Activated naive CD4-positive, alpha-beta T cell treated with anti-CD3 and anti-CD28 coated beads, Interleukin-2, amount 50 U/mL, for 72 hours (primary cell): ENCODE measurements at places on chromosomes 16 and 17. TPM values are rescaled to one million over a fixed set of nuclear protein-coding genes. Genes with fewer than 3 reads are reported as not detected.

DNA sequence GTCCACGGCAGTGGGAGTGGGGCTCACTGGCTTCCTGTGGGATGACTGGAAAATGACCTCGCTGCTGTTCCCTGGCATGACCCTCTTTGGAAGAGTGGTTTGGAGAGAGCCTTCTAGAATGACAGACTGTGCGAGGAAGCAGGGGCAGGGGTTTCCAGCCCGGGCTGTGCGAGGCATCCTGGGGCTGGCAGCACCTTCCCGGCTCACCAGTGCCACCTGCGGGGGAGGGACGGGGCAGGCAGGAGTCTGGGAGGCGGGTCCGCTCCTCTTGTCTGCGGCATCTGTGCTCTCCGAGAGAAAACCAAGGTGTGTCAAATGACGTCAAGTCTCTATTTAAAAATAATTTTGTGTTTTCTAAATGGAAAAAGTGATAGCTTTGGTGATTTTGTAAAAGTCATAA, 7.8 kb upstream of the RNF213 start:
- DNase-seq: peak; percentile 82

- no peak for DNase-seq
These were observed 609.4 kb upstream of the SOX9 start for GRCh38 chr17:71511266-71511995.

NFATC3 gene
- 64.2 TPM for total RNA-seq

CCL3 gene
- total RNA-seq: 34.3 TPM

SPATA32 gene
- total RNA-seq: 0.37 TPM

DNA sequence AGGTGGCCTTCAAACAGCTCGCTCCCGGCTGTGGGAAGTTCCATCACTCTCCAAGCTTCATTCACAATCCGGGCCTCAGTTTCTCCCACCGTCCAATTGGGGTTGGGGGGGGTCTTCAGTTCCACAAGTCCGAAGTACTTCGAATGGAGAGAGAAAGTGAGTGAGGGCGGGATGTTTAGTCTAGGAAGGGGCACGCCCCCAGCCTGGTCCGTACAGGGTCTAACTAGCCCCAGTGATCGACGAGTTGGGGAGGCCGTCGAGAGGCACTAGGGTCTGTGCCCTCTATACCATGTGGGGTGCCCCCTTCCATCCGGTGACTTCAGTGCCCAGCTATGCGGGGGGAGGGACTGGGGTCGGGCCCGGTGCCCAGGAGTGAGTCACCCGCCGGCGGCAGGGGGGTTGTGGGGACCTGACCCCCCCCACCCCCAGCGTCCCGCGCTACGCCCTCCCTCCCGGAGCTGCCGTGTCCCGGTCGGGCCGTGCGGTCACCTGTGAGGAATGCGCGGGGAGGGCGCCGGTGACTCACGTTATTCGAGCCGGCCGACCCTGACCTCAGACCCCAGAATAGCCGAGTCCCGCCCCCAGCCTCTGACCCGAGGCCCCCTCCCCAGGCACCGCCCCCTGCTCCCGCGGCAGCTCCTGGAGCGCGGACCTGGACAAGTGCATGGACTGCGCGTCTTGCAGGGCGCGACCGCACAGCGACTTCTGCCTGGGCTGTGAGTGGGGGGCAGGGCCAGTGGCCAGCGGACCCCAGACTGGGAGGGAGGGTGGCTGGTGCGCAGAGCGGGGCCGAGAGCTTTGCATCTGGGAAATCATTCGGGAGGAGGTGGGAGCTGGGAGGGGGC, 658 bp downstream of the TNFRSF12A start:
- peak; percentile 83 for DNase-seq

DNA sequence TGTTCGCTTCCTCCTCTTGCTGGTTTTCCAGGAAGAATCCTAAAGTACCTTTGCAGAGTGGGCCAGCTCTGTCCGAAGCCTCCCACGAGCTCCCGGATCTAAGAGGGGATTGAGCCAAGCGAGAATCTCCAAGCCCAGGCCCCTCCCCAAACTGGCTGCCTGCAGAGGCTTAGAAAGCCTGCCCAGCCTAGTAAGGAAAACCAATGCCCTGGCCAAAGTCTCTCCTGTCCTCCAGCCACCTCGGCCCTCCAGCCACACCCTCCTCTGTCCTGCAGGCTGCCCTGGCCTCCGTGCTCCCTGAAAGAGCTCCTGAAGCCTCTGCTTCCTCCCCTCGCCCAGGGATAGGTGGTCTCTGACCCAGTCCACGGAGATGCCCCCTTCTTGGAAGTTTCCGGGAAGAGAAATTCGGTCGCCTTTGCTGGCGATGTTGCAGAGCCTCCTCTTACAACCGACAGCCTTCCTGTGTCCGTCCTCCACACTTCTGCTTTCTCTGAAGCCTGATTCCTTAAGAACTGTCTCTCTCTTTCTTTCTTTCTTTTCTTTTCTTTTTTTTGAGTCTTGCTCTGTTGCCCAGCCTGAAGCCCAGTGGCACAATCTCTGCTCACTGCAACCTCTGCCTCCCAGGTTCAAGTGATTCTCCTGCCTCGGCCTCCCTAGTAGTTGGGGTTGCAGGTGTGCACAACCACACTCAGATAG, 54.9 kb upstream of the TOB1 start:
- no peak for DNase-seq
